ENCODE measurements at places on chromosomes 3 and 15. TPM values are rescaled to one million over a fixed set of nuclear protein-coding genes. Genes with fewer than 3 reads are reported as not detected.

The RCCD1 gene
- 10.0 TPM for total RNA-seq

The PDIA5 gene
- 21.3 TPM for total RNA-seq

The TRH gene
- not detected for total RNA-seq

The NMNAT3 gene
- 1.2 TPM for total RNA-seq

The FBXL2 gene
- total RNA-seq: 33.4 TPM

The OR5K3 gene
- total RNA-seq: not detected

All from ascending aorta (tissue), 2 donors.